DMS79 treated with DMSO at 0.1 percent for 48 hours (cell line): ENCODE measurements at places on chromosomes 3 and 15.

- DNase-seq = no peak
Measured at GRCh38 chr3:70982700-70983140, 600.8 kb downstream of the FOXP1 start.

- DNase-seq = no peak
Measured at GRCh38 chr3:154931484-154931883, 148.6 kb upstream of the MME start.

- no peak for DNase-seq
Measured at GRCh38 chr15:25803036-25803435, 60.1 kb downstream of the ATP10A start.

DNA sequence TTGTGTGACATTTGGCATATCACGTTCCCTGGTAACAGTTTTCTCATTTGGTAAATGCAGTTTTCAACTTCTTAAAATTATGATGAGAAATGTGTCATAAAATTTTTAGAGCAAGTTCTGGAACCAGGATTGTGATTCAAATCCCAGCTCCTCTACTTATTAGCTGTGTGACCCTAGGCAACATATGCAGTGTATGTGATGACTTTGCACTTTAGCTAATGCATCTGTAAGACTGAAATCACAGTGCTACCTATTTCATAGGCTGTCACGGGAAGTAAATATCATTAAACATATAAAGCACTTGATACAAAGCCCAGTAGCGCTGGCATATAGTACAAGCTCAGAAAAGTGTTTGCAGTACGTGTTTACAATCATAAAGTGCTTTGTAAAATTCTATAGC lies 419.4 kb downstream of the GRM7 start:
- DNase-seq = no peak

GRCh38 chr3:36647423-36647853 lies 116.9 kb downstream of the DCLK3 start:
- no peak for DNase-seq

- peak; percentile 79 for DNase-seq
Measured at GRCh38 chr3:183812761-183813445, 12.5 kb downstream of the MAP6D1 start.

GRCh38 chr3:48232232-48232631 lies 8.7 kb upstream of the ZNF589 start:
- DNase-seq = no peak

GRCh38 chr3:111577798-111578685 lies 17.1 kb downstream of the ZBED2 start:
- peak; percentile 8 for DNase-seq

GRCh38 chr3:59391131-59391530 lies 341.3 kb upstream of the CFAP20DC start:
- DNase-seq = peak; percentile 50

GRCh38 chr15:42171122-42171521 lies 14.7 kb upstream of the PLA2G4F start:
- DNase-seq = no peak

DNA sequence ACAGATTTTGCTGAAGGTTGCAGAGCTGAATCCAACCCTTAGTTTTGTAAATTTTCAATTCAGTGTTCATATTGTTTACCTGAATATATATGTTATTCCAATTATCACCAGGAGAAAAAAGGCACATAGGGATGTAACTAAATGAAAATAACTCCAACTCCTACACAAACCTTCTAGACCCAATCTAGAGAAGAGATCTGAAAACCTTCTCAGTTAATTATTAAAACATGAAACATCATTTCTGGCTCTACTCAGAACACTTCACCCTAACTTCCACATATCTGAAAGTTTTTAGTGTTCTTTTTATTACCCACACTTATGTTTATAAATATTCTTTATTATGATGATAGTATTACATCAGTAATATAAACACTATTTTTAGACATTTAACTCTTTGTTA lies 76.6 kb downstream of the LRRFIP2 start:
- no peak for DNase-seq

DNA sequence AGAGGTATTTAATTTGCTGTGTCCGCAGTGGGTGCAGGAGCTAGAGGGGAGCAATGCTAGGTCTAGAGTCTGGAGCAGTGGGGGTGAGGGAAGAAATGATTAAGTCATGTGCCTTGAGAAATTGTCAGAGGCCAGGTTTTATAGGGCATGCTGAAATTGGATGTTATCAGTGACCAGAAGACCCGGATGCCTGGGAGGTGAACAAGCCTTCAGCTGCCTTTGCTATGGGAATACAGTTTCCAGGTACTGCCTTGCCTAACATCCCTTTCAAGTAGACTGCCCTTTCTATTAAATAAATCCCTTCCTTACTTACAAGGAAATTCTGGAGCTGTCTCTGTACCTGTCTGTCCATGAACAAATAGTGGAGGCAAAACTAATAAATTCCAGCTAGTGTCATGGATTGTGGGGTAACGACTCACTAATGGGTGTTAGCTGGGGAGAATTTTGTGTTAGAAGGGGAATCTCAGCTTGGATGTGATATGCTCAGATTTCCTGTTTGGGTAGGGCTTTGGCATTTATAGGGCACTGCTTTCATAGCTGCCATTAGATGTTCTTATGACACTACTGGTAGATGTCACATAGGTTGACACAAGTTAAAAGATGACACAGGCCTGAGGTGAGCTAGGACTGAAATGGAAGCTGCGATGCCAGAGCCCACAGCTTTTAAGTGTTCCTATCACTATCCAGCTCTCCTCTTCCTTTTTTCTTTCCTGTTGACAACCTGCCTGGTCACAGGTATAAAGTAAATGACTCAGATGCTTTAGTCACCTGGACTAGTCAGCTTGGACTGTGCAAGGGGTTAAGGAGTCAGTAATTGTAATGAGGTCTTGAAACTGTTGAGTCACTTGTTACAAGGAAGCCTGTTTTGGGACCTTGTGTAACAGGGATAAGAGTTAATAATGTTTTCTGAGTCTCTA lies 21.3 kb downstream of the CHD2 start:
- DNase-seq = no peak

DNA sequence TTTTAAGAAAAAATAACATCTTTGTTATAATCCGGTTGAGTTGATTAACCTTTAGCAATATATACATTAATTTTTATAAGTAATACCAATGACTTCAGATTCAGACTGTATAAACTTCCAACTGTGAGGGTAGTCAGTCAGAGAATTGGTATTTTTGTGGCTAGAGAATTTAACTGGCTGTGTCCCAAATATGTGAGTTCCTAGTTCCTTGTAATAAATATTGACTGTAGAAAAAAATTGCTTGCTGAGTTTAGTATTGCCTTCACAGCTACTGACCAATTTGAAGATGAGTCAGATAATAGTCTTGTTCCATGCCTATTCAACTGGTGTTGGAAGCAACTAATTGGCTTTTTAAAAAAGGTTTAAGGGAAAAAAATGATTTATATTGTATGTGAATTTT lies 210.8 kb downstream of the GAP43 start:
- no peak for DNase-seq

GRCh38 chr3:126022741-126023359 lies 53.9 kb downstream of the ROPN1B start:
- DNase-seq = no peak

DNA sequence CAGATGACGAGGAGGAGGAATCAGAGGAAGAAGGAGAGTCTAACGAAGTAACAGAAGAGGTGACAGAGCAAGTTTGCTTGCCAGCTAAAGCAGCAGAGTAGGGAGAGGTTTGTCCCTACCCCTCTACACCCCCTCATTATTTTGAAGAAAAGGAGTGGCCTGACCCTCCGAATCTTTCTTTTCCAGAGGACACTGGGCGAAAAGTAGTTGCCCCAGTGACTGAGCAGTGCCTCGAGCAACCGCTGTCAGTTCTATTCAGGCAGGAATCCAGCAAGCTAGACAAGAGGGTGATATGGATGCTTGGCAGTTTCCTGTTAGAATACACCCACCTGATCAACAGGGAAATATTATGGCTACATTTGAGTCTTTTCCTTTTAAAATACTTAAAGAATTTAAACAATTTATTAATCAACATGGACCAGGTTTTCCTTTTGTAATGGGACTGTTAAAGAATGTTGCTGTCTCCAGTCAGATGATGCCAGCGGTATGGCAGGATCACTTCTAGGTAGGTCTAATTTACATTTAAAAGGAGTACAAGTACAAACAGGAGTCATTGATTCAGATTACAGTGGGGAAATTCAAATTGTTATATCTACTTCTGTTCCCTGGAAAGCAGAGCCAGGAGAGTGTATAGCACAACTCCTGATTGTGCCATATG lies 31.9 kb upstream of the ACVR2B start:
- DNase-seq = no peak

GRCh38 chr15:77456746-77457145 lies 36.1 kb downstream of the HMG20A start:
- peak; percentile 46 for DNase-seq
